ENCODE measurements at places on chromosomes 12 and 14.

GRCh38 chr12:131783915-131784541, 44.2 kb upstream of the MMP17 start:
- no peak for DNase-seq

- DNase-seq: no peak
Measured at GRCh38 chr12:13250416-13250815, 53.9 kb downstream of the EMP1 start.

GRCh38 chr12:41514907-41515306, 326.8 kb downstream of the PDZRN4 start:
- peak; percentile 24 for DNase-seq

DNA sequence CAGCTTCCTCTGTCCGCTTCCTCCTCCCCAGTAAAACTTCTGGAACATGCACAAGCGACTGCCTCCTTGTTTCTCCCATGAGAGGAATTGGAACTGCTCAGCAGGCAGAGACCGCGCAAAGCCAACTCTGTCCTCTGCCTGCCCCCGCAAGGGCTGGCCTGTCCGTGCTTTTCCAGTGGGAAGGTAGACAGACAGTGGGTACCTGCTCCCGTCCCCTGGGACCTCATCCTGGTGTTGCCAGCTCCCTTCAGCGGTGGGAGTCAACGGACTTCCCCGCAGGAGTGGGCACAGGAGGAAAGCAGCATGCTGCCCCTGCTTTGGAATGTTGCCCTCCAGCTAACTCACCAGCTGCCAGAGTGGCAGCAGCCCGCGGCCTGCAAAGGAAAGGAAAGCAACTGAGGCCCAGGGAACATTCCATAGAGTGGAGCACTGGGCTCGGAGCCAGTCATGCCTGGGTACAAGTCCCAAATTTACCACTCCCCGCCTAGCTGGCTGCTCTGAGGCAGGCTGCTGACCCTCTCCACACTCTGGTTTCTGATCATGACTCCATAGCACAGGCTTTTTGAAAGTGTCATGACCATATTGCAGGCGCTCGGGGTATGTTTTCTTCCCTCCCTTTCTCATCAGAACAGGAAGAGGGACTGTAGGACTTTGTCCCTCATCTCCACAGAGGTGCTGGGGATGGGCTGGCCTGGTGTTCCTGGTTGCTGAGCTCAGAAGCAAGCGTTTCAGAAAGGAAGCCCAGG, 89.2 kb upstream of the CLMN start:
- no peak for DNase-seq

GRCh38 chr14:74942608-74943007, 12.8 kb downstream of the PGF start:
- DNase-seq: no peak

- no peak for DNase-seq
Measured at GRCh38 chr12:21190016-21190415, 59.0 kb downstream of the SLCO1B1 start.

GRCh38 chr14:58864751-58865513, 227.2 kb downstream of the DACT1 start:
- DNase-seq: no peak

GRCh38 chr12:101470939-101471338, 4.2 kb upstream of the SPIC start:
- DNase-seq: no peak

- no peak for DNase-seq
Measured at GRCh38 chr14:90696720-90697119, 119.5 kb downstream of the TTC7B start.

DNA sequence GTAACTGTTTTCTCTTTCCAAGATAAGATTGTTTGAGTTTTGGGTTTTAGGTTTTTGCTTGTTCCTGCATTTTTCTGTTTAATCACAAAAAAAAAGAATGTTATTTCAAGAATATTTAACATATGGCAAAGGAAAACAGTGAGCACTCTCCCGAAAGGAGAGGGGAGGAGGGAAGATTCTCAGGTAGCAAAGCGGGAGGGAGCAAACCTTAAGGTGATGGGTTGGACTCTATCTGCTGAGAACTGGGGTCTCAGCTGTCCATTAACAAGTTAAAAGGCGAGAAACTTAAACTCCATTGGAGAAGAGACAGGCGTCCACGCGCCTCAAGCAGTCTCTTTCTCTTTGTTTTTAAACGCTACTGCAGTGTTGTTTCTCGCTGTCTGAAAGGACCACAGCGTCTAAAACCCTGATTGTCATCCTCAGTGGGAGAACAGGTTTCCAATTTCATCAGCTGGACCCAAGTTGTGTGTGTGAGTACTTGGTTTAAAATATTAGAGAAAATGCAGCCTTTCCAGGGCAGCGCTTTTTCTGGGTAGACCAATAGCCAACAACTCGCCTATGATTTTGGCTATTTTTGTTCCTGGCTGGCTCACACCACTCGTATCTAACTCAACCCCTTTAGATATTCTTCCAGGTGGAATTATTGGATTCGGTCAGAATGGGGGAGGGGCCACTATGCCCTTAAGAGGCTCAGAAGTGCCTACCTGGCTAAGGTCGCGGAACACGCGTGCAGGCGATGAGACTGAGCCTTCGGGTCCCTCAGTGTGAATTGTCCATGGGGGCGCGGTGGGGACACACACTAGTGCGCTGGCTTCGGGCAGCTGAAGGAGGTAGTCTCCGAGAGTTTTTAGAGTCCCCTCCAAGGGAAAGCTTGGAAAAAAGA, 8.2 kb downstream of the SIX1 start:
- no peak for DNase-seq

- DNase-seq: no peak
Measured at GRCh38 chr12:97784904-97785303, 322.3 kb downstream of the RMST start.

Measured in OCI-LY7 (cell line).